GM04504 (cell line): ENCODE measurements at places on chromosomes 5 and 9.
A peak's percentile ranks its signal among the peaks of the same experiment; 100 is the strongest.

- no peak for DNase-seq
Observed at GRCh38 chr5:110716247-110717245, 9.9 kb downstream of the TMEM232 start.

- no peak for DNase-seq
Observed at GRCh38 chr9:124436320-124436719, 13.9 kb upstream of the ADGRD2 start.

DNA sequence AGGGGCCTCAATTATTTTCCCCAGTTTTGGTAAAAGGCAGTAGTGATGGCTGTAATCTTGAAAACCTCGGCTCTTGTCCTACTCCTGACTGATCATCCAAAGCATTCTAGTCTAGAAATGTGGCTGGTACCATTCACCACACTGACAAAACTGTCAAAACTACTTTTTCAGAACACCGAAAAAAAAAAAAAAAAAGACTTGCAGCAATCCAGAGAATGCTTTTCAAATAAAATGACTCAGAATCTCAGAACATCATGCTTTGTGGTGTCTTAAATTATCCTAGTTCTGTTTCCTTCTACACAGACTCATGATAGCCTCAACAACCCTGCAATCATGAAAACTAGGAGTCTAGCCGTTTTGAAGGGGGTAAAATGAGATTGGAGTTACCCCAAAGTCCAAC, 13.4 kb downstream of the SLC28A3 start:
- DNase-seq, result no peak

DNA sequence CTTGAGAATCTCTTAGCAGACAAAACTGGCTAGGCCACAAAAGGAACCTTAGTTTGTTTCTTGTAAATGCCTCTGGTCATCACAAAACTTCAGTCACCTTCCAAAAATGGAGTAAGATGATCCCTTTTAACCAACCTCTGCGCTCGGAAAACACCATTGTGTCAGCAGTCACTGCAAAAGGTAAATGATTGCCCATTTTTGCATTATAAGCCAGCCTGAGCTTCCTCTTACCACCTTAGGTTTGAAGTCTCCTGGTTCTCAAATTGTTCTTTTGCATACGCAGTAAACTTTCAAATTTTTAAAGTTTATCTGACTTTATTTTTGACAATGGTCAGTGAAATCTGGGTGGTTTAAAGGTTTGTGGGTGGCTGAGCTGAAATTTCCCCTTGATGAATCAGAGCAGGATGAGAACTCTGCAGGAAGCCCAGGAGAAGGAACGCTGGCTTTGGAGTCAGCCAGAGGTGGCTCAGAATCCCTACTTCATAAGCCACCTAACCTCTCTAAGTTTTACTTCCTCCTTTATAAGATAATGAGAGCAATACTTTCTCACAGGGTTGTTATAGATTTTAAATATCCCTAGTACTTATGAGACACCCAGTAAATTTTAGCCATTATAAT, 131.4 kb downstream of the MED10 start:
- DNase-seq, result no peak

GRCh38 chr9:19757745-19758144, 31.1 kb downstream of the SLC24A2 start:
- DNase-seq, result no peak

DNA sequence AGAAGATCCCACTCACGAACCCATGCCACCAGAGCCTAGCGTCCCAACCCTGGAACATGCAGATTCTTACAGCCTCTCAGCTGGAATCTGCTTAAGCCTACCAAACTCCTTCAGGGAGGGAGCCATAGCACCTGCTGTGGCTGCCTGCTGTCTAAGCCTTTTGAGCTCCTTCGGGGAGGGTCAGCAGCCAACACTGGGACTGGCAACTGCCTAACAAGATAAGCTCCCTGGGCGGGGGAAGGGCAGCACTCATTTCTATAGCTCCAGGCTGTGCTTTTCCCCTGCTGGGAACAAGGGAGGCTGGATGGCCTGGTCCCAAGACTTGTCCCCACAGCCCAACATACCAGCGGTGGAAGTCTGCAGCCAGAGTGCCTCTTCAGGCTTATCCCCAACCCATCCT, 199.1 kb upstream of the OR13F1 start:
- no peak for DNase-seq

DNA sequence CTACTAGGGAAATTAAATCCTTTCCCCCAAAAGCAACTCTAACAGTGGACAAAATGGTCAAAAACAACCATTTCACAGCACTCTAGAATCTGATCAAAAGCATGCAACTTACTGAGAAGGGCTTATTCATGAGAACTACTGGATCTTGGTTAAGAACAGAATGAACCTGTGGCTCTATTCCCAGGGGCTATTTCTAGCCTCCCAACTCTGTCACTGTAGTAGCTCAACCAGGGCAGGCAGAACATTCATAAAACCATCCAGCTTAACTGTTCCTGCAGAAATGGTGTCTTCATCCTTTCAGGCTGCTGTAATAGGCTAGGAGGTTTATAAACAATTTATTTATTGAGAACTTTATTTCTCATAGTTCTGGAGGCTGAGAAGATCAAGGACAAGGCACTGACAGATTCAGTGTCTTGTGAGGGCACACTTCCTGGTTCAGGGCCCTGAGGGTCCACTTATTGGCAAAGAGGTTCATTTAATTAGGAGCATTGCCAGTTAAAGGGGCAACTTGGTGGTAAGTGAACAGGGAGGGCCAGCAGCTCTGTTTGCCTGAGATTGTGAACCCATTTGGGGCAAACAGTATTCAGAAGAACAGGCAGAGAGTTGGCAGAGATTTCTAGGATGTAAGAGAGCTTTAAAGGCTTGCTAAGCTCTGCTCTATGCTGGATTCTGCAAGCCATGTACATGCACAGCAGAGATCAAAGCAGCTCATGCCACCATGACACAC, 238.5 kb upstream of the FBXL7 start:
- DNase-seq, result no peak

GRCh38 chr9:91047993-91048607, 246.5 kb downstream of the SYK start:
- DNase-seq, result peak; percentile 86

DNA sequence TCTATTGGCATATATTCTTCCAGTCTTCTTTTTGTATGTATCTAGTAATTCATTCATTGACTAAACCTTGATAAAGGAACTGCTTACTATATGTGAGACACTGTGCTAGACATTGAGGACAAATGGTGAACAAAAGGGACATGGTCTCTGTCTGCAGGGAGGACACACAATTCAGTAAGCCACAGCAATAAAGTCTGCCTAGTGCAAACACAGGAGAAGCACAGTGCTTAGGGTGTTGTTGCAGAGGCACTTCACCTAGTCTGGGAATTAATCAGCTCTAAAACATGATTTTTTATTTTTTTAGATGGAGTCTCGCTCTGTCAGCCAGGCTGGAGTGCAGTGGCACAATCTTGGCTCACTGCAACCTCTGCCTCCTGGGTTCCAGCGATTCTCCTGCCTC, 6.4 kb upstream of the CCL28 start:
- DNase-seq, result no peak

DNA sequence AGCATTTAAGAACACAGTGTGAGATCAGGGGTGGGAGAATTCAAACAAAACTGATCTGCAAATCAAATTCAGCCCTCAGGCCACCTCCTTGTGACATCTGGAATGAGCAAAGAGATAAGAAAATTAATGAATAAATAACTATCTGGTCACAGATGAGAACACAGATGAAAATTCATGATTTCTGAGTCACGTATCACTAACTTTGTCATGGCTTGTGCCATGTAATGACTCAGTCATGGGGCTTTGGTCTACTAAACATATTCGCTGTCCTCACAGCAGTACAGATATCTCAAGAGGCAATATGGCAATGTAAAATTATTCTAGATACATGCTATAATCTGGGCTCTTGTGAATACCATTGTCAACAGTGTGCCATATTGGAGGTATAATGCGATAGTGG, 274.4 kb downstream of the MAN2A1 start:
- DNase-seq, result no peak

DNA sequence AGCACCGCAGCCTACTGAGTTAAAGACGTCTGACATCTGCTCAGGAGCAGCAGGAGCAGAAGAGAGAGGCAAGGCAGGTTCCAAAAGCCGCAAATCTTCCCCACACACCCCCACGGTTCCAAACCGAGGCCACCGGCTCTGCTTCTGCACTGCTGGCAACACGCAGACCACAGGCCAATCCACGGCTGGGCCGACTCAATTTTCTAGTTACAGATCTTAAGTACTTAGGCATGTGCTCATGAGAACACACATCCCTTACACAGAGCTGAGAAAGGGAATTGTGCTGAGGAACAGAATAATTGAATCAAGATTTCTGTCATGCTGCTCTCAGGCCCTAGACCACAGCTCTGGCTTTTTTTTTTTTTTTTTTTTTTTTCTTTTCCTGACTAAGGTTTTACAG, 32.6 kb downstream of the PAX5 start:
- DNase-seq, result no peak

DNA sequence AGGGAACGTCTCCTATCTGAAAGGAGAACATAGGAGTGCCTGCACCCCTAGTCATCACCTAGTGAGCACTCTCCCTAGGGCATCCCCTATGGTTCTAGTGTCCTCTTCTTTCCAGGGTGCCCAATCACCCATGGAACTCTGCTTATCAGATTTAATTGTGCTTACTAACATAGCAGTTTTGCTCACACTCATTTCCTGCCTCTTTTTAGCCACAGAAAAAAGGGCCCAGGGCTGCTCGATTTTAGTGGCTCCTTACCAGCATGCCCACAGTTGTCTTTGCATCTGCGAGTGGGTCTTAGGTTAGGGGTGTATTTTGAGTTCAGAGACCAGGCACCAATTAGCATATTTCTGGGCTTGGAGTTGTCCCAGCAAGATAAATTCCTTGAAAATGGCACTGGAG, 1110.2 kb downstream of the TAF11L14 start:
- no peak for DNase-seq

- no peak for DNase-seq
Observed at GRCh38 chr9:32500768-32501167, 25.2 kb downstream of the RIGI start.

DNA sequence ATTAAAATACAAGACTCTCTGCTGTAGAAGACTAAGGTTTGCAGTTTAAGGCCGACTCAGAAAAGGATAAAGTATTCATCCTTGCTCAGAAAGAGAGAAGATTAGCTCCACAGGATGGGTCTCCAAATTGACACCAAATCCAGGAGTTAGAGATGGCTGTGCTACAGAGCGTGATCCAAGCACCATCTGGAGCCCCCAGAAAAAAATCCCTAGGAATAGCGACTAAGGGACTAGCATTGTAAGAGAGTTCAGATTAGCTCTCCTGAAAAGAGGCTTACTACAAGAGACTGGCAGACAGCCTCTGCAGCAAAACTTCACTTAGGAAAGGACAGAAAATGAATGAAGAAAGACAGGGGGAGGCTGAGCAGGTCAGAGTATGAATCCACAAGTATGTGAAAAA, 3.7 kb downstream of the SIL1 start:
- DNase-seq, result no peak

DNA sequence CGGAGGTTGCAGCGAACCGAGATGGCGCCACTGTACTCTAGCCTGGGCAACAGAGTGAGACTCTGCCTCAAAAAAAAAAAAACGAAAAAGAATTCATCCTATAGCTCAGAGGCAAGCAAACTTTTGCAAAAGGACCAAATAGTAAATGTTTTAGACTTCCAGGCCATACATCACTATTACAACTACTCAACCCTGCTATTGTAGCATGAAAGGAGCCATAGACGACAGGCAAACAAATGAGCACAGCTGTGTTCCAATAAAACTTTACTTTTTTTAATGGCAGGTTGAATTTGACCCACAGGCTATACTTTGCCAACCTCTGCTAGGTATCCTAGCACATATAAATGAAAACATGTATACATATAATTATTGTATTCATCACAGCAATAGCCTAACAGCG, 58.9 kb upstream of the SLC30A5 start:
- DNase-seq, result no peak

DNA sequence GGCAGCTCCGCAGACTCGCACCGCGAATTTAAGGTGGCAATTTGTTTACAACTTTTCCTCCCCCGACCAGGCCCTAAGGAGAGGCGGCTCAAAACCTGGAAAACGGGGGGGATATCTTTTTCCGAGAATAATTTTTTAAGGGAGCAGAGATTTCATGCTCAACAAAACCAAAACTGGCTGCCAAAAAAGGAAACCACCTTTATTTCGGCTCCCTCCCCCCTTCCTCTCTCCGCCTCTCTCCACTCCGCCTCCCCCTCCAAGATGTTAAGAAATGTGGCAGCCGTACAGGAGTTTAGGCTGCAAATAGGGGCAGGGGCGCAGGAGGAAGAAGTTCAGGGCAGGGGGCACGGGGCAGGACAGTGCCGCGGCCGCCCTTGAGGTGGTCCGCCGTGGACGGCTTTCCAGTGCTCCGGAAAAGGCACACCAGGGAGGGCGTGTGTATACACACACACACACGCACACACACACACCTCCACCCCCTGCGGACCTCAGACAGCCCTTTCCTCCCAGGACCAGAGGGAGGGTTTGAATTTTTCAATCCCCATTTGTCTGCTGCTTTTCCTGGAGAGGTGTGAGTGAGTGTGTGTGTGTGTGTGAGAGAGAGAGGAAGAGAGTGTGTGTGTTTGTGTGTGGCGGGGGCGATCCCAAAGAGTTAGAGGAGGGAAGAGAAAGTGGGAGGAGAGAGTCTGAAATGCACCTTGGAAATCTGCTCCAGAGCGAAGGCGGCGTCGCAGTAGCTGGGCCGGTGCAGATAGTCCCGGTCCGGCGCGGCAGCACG, 9.1 kb downstream of the PTCH1 start:
- no peak for DNase-seq

- peak; percentile 85 for DNase-seq
Observed at GRCh38 chr5:43483298-43484105, at the start of gene TMEM267. TMEM267 (minus strand) TSS chr5:43483865; CDS start chr5:43453969, 29,896 bp downstream.

- no peak for DNase-seq
Observed at GRCh38 chr9:101787891-101788290, 49.4 kb upstream of the GRIN3A start.

DNA sequence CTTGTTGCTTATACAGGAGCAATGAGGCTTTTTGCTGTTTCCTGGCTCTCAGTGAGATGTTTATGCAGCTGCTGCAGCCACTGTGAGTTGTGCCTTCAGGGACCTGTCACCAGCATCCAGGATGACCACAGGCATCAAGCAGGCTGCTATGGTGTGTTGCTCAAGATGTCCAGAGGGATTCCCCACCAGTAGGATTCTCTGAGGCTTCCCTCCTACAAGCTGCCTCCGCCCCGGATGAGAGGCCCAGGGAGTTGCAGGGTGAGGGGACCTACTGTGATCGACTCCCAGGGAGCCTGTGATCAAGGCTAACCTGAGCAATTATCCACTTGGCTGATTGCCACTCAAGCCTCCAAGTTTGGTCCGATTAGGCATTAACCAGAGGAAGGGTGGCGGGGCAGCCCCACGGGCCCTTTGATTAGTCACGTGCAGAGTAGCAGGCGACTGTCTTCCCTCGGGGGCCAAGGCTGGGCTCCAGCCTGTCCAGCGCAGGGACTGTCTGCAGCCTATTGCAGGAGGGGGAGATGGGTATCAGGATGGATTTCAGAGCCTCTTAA, 1.8 kb upstream of the FAT2 start:
- no peak for DNase-seq

DNA sequence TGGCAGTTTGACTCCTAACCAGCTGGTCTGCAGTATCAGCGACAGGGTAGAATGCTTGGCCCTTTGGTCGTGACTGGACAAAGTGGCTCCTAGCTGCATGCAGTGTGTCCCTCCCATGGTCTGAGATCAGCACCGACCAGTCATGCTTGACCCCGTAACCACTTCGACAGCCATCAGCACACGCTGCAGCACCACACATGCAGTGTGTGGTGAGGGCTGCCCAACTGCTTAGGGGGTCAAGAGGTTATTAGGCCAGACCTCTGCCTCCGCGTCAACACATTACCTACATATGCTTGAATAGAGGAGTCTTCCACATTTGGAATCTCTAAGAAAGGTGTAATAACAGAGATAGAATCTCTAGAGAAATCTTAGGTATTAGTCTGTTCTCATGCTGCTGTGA, 139.1 kb downstream of the FSTL4 start:
- DNase-seq, result no peak

- DNase-seq, result no peak
Observed at GRCh38 chr5:24525414-24525813, 119.4 kb downstream of the CDH10 start.
